ENCODE measurements at places on chromosomes 2 and 18.

DNA sequence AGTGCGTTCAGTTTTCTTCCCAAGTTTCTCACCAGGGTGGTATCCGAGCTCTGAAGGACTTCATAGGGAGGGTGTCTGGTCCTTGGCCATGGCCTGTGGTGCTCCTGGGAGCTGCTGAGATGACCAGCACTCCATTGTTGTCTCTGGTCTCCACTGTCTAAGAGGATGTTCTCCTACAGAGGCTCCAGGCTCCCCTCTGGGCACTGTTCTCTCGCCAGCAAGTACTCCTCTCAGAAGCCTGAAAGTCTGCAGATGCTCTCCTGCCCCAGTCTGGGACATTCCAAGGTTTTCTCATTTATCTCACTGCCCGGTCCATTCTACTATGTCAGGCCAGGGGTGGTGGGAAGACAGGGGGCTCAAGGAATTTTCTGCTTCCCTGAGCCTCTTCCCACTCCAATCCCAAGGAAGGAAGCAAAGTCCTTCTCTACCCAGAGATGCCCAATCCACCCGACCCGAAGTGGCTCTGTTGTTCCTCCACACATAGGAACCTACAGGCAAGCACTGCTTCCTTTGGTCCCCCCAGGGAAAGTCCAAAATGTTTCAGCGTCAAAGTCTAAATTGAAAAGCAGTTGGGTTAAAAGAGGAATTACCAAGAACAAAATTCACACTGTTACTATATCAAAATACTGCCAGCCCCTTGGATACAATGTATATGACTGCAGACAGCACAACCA lies 110.5 kb downstream of the GYPC start:
- no peaks in the 10 kb centered on the region for H3K36me3 ChIP-seq
- no peaks in the 10 kb centered on the region for H3K27me3 ChIP-seq
- H3K4me3 ChIP-seq = no peak overlapping the region

DNA sequence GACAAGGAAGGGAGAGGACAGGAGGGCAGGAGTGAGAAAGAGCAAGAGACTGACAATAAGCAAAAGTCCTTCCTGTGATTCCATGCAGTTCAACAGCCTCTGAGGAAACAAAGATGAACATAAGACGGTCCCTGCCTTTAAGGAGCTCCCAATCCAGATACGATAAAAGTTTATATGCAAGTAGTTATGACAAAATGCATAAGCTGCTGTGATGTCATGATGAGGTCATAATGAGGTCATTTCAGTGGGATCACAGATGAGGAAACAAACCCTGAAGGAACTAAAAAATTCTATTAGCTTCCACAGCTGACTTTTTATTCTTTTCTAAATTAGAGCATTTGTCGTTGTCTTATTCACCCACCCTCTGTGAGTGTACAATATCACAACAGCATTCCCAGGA lies 458.5 kb upstream of the ACVR2A start:
- no peaks in the 10 kb centered on the region for H3K4me1 ChIP-seq
- no peak overlapping the region for H3K27ac ChIP-seq
- no peak overlapping the region for H3K4me3 ChIP-seq
- no peak for DNase-seq

DNA sequence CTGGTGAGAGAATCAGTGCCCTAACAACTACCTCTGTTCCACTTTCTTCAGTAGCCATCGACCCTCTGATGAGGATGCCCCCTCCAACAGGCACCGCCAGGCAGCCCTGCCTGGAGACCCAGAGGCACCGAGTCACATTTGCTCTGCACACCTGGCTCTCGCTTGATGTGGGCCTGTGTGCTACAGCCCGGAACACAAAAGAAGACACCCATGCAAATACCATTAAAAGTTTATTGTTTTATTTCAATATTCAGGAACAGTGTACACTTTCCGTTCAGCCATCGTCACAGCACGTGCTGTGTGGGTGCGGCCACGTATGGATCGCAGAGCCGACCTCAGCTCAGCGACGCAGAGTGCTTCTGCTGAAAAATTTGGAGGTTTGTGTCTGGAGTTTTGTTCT lies 154.0 kb downstream of the MBP start:
- no peaks in the 10 kb centered on the region for H3K36me3 ChIP-seq
- no peaks in the 10 kb centered on the region for H3K27me3 ChIP-seq
- H3K4me1 ChIP-seq = no peaks in the 10 kb centered on the region
- no peak for DNase-seq

DNA sequence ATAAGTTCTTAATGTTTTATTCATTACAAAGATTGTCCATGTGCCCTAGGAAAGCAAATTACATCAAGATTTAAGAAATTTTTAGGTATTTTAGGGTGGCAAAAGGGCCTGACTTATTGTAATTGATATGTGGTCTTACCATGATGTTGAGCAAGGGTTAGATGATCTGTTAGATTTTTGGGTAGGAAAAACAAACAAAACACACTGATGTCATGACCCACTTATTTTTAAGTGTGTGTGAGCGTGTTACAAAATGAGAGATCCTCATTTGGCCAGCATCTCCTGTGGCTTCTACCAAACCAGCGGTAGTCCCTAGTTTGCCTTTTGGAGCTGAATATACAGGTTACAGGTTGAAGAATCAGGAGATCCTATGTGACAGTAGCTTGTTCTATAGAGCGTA lies 89.8 kb upstream of the ITGB6 start:
- no peak overlapping the region for H3K27ac ChIP-seq
- peaks cover 5% of the 10 kb centered on the region for H3K36me3 ChIP-seq
- DNase-seq = no peak
- no peak overlapping the region for H3K4me3 ChIP-seq

GRCh38 chr2:174774886-174775285 lies 10.6 kb upstream of the CHRNA1 start:
- no peaks in the 10 kb centered on the region for H3K36me3 ChIP-seq
- no peak overlapping the region for H3K27ac ChIP-seq
- H3K27me3 ChIP-seq = no peaks in the 10 kb centered on the region
- no peak overlapping the region for H3K4me3 ChIP-seq

DNA sequence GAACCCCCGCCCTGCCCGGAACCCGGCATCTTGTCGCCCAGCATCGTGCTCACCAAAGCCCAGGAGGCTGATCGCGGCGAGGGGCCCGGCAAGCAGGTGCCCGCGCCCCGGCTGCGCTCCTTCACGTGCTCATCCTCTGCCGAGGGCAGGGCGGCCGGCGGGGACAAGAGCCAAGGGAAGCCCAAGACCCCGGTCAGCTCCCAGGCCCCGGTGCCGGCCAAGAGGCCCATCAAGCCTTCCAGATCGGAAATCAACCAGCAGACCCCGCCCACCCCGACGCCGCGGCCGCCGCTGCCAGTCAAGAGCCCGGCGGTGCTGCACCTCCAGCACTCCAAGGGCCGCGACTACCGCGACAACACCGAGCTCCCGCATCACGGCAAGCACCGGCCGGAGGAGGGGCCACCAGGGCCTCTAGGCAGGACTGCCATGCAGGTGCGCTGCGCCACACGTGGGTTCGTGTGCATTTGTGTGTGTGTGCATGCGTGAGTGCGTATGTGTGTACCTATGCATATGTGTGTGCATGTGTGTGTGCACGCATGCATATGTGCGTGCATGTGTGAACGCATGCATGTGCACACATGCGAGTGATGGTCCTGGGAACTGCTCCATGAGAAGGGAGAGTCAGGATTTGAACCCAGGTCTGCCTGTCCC lies 47.1 kb upstream of the ATG16L1 start:
- peaks cover 10% of the 10 kb centered on the region for H3K27me3 ChIP-seq
- no peak overlapping the region for H3K27ac ChIP-seq
- H3K4me3 ChIP-seq = no peak overlapping the region
- no peaks in the 10 kb centered on the region for H3K36me3 ChIP-seq

GRCh38 chr18:36636237-36636817 lies 192.5 kb downstream of the TPGS2 start:
- DNase-seq = no peak
- no peaks in the 10 kb centered on the region for H3K27me3 ChIP-seq
- H3K4me3 ChIP-seq = no peak overlapping the region
- no peak overlapping the region for H3K27ac ChIP-seq
- H3K36me3 ChIP-seq = no peaks in the 10 kb centered on the region

- H3K4me3 ChIP-seq = no peak overlapping the region
- peak; percentile 19 for DNase-seq
- no peaks in the 10 kb centered on the region for H3K36me3 ChIP-seq
- no peaks in the 10 kb centered on the region for H3K4me1 ChIP-seq
Measured at GRCh38 chr18:46899274-46899948, 17.9 kb downstream of the PIAS2 start.

GRCh38 chr2:224175538-224175937 lies 136.5 kb upstream of the SERPINE2 start:
- no peak overlapping the region for H3K27ac ChIP-seq
- no peak for DNase-seq
- H3K27me3 ChIP-seq = no peaks in the 10 kb centered on the region
- no peaks in the 10 kb centered on the region for H3K36me3 ChIP-seq
- H3K4me1 ChIP-seq = no peaks in the 10 kb centered on the region

DNA sequence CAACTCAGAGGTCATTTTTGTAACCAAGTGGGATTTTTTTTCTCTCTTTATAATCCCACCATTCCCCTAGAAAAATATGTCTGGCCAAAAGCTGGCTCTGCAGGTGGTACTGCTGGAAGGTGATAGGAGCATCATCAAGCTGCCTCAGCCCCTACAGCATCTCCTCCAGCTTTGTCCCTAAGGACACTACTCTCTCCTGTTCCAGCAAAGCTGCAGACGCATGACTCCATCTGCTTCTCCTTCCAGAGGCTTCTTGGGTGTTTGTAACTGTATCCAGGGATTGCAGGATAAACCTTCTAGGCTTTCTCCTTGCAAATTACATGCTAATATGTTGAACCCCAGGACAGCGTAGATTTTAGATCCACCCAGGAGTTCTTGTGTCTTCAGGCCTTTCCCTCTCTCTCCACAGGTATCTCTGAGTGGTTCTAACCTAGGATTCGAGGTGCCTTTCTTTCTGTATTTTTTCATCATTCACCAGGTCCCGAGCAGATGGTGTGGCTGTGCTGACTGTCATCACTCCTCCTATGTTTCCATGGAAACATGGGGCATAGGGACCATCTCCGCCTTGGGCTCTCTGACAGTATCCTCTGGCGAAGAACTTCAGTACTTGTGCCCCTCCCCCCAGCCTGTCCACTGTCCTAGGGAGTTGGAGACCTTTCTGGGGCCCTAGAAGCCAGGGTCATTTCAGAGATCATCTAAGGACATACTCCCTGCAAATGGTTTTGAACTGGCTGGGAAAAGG lies 34.3 kb downstream of the AFF3 start:
- H3K27me3 ChIP-seq = peaks cover 29% of the 10 kb centered on the region
- no peaks in the 10 kb centered on the region for H3K36me3 ChIP-seq
- no peak overlapping the region for H3K27ac ChIP-seq
- no peak for DNase-seq

DNA sequence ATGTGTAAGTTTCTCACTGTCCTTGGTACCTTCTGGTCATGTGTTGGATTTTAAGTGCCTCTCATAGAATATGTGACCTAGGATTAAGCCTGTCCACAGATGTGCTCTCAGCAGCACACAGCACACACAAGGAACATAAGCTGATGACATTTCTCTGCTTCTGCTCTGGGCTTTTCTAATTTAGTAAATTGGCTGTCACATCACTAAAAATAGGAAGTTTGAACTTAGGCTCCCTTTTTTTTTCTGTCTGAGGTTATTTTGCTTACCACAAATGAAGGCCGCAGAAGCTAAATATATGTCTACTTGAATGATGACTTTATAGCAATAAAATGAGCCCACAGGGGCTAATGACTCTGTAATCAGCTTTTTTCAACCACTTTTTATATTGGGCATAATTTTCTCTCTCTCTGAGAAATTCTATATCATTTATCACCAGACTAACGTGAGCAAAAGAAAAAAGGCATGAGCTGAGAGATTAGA lies 150.2 kb upstream of the KLHL14 start:
- H3K36me3 ChIP-seq = no peaks in the 10 kb centered on the region
- H3K27me3 ChIP-seq = no peaks in the 10 kb centered on the region
- no peaks in the 10 kb centered on the region for H3K4me1 ChIP-seq
- H3K4me3 ChIP-seq = no peak overlapping the region
- no peak overlapping the region for H3K27ac ChIP-seq
- DNase-seq = peak; percentile 84

GRCh38 chr2:88885275-88885674 lies 193.8 kb downstream of the RPIA start:
- no peaks in the 10 kb centered on the region for H3K27me3 ChIP-seq
- H3K36me3 ChIP-seq = no peaks in the 10 kb centered on the region
- no peaks in the 10 kb centered on the region for H3K4me1 ChIP-seq
- DNase-seq = no peak
- no peak overlapping the region for H3K4me3 ChIP-seq

DNA sequence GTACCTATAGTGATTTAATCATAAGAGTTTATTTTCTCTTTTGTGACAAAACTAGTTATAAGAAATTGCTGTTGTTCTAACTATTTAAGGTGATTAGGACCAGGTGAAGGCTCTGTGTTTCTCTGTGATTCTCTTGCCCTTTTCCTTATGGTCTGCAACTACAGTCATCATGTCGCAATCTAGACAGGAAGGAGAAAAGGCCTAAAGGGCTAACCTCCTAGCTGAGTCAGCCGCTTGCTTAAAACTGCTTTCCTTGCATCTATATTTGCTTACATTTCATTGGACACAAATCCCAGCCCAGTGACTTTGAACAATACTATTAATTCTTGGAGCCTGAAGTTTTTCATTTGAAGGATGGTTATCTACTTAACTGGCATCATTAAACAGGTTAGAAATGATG lies 93.1 kb downstream of the PIK3C3 start:
- no peaks in the 10 kb centered on the region for H3K36me3 ChIP-seq
- peak; percentile 87 for DNase-seq
- H3K27ac ChIP-seq = peak overlapping the region; percentile 53

DNA sequence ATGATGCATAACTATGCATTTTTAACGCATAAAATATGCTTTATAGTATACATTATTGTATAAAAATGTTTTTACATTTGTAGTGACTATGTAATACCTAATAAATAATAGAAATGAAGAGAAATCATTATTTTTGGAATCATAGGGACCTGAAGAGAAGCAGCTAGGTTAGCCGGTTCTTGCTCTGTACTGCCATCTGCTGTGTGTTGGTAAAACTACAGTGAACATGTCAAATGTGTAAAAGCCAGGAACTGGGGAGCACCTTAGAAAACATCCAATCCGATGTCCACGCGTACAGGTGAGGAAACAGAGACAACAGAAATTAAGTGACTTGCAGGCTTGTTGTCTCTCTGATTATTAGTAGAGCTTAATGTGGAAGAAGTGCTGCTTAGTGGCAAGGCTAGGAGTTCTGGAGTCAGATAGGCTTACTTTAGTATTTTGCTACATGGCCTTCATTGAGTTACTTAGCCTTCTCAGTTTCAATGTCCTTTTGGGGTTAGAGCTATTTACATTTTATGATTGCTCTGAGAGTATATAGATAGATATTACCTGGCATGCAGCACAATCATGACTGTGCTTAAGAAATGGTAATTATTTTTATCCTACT lies 386.5 kb downstream of the DLGAP1 start:
- H3K4me3 ChIP-seq = no peak overlapping the region
- peak; percentile 29 for DNase-seq
- H3K27me3 ChIP-seq = no peaks in the 10 kb centered on the region
